Left hindlimb (tissue), 1 donor: ENCODE measurements at places on chromosomes 5 and 9.

GRCh38 chr9:17222932-17223331, 88.1 kb downstream of the CNTLN start:
- no peak for DNase-seq

GRCh38 chr5:113755516-113755915, 242.0 kb downstream of the YTHDC2 start:
- no peak for DNase-seq

DNA sequence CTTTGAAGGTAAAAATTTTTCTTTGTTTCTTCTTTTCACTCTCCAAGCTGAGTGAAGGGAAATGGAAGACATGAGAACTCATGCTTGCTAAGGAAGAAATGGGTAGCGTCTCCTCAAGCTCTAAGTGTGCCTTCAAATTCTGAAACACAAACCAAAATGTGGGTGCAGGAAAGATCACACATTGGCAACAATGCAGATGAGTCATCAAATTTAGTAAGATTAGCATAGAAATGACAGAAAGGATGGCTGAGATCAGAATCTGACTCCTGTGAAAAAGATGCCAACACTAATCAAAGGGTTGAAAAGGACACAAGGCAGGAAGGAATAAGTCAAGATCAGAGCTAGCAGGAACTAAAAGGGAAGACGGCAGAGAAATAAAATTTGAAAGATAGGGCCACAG, 61.1 kb upstream of the ZNF462 start:
- DNase-seq = no peak

GRCh38 chr9:85610074-85610860, 131.5 kb downstream of the AGTPBP1 start:
- DNase-seq = peak; percentile 55

- DNase-seq = no peak
Observed at GRCh38 chr5:112863549-112863948, 2.5 kb downstream of the SRP19 start.

GRCh38 chr9:122841501-122841900, 13.1 kb upstream of the PDCL start:
- DNase-seq = no peak

GRCh38 chr5:34609951-34610441, 46.1 kb upstream of the RAI14 start:
- no peak for DNase-seq

DNA sequence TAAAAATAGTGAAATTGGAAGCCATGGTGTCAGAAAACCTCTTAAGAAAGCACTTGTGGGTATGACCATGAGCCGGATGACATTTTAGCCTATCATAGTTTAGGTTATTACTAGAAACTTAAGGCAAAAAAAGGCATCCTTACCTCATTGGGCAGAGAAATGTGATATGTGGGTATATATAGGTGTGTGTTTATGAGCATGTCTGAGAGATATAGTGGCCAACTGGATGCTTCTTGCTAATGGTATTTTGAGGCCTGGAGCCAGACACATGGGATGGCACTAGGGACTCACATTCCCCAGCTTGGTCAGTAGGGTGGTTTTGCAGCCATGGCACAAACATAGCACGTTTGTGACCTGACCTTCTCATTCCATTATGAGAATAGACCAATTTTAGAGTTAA, 295.6 kb upstream of the MEF2C start:
- DNase-seq = no peak

- no peak for DNase-seq
Observed at GRCh38 chr9:135348076-135348787, 131.3 kb upstream of the PPP1R26 start.

DNA sequence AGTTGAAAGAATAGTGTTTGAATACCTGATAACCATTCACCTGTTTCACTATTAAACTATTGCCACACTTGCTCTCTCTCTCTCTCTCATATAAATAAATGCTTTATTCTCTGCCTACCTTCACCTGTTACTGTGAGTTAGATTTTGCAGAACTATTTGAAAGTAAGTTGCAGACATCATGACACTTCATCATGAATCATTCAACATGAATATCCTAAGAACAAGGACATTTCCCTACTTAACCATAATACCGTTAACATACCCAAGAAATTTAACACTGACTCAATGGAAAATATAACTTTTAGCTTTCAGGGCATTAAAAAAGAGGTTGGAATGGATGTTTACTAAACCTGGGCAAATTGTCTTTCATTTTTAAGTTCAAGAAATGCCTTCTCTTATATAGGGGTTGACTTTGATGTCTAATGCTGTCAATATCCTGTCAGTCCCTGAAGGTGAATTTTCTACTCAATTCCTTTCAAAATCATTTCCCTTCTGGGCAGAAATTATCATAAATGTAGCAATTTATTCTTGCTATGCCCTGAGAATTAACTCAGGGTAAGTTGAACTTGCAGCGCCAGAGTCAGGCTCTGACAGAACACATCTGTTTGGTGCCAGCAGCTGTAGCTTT, 582.6 kb upstream of the TLE4 start:
- DNase-seq = no peak

GRCh38 chr5:41368158-41368557, 142.2 kb downstream of the PLCXD3 start:
- no peak for DNase-seq

DNA sequence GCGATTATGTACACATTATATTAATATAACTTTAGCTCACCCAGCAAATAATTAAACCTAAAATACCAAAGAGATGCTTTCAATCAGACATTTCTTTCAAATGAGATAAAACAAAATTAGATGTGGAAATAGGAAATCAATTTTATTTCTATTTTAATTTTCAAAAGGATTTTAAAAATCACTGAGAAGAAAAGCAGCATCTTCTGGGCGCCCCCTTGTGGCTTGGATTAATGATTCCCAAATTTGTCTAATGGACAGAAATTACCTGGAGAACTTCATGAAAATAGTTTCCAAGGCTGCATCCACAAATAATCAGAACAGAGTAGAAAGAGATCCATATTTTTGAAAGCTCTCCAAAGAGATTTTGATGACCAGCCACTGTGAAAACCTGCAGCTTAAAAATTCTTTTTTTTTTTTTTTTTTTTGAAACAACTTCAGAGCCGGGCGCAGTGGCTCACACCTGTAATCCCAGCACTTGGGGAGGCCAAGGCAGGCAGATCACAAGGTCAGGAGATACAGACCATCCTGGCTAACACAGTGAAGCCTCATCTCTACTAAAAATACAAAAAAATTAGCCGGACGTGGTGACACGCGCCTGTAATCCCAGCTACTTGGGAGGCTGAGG, 50.9 kb upstream of the CEMIP2 start:
- DNase-seq = no peak

DNA sequence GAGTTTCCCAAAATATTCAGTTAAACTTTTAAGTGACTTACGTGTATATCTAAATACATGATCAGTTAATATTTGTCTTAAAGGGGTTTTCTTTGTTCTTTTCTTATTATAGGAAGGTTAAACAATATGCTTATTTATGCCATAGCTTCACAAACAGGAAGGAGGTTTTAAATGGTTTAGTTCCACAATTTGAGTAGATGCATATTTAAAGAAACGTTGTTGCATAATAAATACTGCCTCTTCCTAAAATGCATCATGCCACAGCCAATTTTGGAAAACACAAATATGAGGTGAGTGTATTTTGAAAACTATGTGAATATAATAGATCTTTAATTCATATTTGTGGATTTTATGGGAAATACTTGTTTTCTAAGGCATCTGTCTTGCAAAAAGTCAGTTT, 2.5 kb upstream of the ADRB2 start:
- no peak for DNase-seq

GRCh38 chr9:15353892-15354291, 46.9 kb upstream of the TTC39B start:
- DNase-seq = no peak

GRCh38 chr9:23941051-23941450, 115.0 kb upstream of the ELAVL2 start:
- no peak for DNase-seq

DNA sequence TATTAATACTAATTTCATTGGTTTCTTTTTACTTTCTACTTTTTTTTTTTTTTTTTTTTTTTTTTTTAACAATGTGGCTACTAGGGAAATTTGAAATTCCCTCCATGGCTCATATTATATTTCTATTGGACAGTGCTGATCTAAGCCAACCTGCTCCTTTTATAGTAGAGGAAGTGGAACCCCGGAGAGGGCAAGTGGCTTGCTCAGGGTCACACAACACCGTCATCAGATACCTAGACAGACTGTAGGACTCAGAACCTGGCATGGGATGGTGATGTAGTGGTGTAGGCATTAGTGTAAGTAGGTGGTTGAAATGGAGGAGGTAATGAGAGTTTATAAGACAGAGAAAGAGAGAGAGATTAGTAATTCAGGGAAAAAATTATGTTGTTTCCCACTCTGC, 10.8 kb downstream of the ZNF618 start:
- DNase-seq = no peak

DNA sequence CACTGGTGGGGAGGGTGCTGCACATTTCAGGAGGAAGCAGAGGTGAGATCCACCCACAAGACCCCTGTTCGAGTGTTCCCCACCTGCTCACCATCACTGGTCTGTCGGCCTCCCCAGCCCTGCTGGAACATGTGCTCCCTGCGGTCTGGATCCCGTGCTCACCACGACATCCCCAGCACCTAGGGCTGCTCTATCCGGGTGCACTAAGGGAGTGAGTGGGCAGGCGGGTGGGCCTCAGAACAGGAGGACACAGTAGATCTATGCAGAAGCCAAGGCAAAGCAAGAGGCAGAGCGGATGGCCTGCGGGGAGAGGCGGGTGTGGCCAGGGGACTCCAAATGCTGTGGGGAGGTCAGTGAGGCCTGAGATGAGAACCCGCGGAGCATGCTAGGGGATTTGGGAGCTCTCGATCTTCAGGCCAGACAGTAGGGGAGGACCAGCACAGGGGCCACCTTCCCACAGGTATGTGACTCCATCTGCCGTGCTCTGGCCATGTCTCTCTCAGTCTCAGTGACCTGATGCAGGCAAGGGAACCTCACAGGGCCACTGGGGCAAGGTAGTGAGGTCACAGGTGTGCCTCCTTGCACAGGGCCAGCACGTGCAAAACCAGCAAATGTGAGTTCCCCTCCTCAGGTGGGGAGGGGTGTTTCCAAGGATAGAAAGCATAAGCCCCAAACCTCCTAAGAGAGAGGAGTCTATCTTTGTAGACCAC, 134.2 kb downstream of the ZNF354C start:
- DNase-seq = no peak

DNA sequence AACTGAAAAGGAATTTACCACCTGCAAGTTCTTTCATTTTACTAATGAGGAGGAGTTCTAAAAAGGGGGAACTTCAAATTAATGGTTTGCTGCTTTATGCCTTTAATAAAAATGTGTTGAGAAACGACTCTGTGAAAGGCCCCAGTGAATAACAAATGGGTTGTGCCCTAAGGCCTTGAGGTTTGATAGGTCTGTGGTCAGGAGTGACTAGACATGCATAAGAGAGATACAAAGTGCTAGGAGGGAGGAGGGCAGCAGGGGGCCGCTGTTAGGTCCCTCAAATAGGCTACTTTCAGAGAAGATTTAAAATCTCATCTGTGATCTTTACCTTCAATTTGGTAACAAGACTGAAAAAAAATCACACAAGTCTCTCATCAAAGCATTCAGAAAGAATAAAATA, 58.3 kb downstream of the FAM81B start:
- no peak for DNase-seq

GRCh38 chr5:145585443-145586148, 249.5 kb downstream of the PRELID2 start:
- no peak for DNase-seq

GRCh38 chr5:87081511-87082372, 185.9 kb upstream of the RASA1 start:
- no peak for DNase-seq

GRCh38 chr9:5922192-5922591, 31.5 kb downstream of the MLANA start:
- DNase-seq = no peak

DNA sequence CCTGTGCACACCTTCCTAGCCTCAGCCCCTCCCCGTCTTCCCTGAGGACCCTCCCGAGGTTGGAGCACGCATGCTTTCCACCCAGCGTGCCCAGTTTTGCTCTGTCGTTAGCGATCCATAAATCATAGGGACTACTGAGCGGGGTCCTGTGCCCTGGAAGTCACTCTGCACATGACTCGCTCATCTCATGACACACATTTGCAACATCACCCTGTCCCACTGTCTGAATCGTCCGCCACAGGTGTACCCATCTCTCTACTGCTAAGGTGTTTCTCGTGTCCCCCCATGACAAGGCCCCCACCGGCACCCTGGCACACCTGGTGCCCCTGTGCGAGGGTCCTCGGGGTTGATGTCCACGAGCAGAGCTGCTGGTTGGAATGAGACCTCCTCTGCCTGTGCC, 69.0 kb upstream of the BARHL1 start:
- no peak for DNase-seq

DNA sequence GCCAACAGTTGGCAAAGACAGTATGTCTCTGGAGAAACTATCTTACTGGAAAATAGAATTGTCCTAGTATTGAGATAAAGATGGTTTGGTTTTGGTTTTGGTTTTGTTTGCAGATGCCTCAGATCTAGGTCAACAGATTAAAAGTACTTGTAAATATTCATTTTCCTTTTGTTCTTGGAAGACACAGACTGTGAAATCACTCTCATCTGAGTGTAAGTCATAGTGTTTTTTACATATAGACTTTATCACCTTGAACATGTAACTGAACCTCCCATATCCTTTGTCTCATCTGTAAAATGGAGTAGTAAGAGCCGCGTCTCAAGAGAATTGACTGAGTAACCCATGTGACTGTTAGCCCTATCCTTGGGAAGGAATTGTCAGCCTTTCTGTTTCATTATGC, 34.3 kb downstream of the MAP3K1 start:
- no peak for DNase-seq

GRCh38 chr5:68060382-68060781, 155.2 kb upstream of the PIK3R1 start:
- no peak for DNase-seq

DNA sequence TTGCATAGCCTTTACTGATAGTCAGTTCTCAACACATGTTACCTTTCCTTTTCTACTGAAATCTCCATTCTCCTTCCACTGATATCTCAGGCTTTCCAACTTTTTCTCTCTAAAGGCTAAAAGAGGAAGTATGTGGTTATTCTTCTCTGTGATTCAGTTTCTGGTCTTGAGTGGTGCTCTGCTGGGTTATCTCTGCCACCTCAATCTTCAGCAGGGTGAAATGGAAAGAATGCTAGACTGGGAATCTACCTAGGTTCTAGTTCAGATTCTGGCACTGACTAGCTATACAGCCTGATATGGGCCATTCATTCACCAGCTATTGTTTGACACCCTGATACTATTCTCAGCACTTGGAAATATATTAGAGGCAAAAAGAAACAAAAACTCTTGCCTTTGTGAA, 124.9 kb upstream of the GRIA1 start:
- DNase-seq = no peak

- DNase-seq = no peak
Observed at GRCh38 chr9:124741662-124742061, 29.4 kb downstream of the NR6A1 start.

DNA sequence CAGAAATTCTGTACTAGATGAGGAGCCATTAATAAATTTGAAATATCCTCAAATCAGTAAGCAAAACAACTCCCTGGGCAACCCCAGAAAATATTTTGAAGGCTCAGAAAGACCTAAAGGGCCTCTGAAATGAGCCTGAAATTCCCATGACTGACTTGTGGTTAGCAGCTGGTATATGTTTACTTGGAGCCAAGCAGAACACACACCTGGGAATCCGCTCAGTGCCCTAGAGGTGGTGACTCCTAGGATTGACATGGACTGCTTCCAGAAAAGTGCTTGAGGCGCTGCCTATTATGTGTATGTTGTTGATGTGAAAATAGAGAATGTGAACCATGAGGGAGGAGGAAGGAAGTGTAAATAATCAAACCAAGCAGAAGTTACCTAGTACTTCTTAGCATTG, 14.7 kb downstream of the RFK start:
- no peak for DNase-seq

- DNase-seq = no peak
Observed at GRCh38 chr5:122101636-122102285, 23.7 kb upstream of the LOX start.
